Fibroblast of skin of left quadriceps (primary cell): ENCODE measurements at places on chromosomes 12 and 14.
A peak's percentile ranks its signal among the peaks of the same experiment; 100 is the strongest.

GRCh38 chr12:130137040-130138018, 24.9 kb upstream of the FZD10 start:
- DNase-seq = no peak

DNA sequence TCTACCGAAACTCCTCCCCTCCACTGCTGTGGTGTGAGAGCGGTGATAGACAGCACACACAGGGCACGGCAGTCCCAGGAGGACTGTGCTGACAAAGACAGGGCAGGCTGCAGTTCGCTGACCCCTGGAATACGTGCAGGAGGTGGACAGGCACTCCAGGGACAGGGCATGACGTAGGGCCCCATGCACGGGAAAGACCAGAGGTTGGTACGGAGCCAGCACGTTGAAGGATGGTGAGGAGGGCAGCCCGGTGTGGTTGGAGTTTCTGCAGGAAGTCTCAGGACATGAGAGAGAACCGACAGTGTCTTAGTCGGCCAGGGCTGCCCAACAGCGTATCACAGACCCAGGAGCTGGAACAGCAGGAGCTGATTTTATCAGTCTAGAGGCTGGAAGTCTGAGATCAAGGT, 254.2 kb upstream of the FKBP4 start:
- DNase-seq = no peak

GRCh38 chr12:55742719-55743405, at the start of gene GDF11:
Gene GDF11, plus strand, starts transcription at chr12:55743122. Its CDS starts 195 bp downstream, at chr12:55743317.
- peak; percentile 57 for DNase-seq

DNA sequence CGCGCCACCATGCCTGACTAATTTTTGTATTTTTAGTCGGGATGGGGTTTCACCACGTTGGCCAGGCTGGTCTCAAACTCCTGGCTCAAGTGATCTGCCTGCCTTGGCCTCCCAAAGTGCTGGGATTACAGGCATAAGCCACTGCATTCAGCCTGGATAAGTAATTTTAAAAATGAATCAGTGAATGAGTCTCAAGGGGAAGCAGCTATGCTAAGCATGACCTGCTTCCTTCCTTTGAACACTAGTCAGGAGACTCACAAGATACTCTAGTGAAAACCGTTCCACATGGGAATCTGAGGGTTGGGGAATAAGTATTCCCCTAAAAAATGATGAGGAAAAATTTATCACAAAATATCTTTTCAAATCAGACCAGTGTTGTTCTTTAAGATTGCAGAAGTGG, 10.7 kb upstream of the FAM234B start:
- DNase-seq = no peak

GRCh38 chr14:92951912-92952471, 29.0 kb downstream of the CHGA start:
- no peak for DNase-seq

- DNase-seq = no peak
Measured at GRCh38 chr12:60194678-60195077, 598.8 kb downstream of the SLC16A7 start.

DNA sequence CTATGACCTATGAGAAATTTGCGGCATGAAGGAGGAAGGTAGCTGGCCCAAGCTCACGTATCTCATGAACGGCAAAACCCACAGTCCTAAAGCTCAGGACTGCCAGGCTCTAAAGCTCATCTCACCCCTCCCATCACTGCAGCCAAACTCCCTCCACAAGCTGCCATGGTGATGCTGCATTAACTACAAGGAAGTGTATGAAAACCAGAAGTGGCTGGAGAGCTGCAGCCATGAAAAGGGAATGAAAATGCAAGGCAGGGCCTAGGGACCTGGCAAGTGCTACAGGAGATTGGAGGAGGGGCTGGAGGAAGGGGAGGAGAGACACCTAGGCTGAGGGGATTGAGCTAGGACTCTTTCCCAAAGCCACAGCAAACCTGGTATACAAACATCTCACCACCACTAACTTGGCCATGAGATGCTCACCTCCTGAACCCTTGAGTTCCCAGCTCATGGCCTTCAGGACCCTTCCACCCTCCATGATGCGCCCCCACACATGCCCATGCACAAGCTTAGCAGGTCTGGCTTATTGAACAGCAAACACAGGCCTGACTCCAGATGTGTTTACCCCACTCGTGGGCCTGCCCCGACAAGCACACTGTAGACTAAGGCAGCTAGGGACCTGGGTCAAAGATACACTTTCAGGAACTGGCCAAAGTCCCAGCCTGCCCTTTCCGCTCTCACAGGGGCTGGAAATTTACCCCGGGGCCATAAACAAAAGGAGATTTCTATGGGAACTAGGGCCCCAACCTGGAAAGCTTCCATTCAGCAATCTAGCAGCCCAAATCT, 42.0 kb downstream of the LTBP2 start:
- no peak for DNase-seq

- peak; percentile 62 for DNase-seq
Measured at GRCh38 chr12:20368114-20368650, at the start of gene PDE3A. Gene PDE3A, plus strand, starts transcription at chr12:20368537. Its CDS starts 748 bp downstream, at chr12:20369285.

DNA sequence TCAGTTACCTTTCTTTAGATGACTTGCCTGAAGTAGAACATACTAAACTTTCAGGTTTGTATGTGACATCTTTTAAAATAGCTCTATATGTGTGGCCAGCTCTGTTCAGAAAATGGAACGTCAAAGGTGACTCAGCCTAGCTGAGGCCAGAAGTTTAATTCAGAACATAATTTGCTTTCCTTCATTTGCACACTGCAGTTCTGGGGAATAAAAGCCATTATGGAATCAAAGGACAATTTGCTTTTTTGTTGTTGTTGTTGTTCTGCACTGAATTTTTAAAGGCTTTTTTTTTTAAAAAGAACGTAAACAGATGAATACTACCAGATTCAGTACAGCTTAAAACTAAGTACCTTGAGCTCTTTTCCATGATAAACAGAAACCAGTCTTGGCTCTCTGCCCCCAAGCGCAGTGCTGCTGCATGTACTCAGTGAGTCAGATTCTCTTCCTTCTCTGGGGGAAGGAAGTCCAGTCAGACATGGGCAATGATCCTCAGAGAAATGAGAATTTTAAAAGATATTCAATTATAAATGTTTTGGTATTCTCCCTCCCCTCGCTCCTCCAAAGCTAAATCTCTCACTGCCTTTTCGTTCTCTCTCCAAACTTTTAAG, 644.2 kb downstream of the NOVA1 start:
- peak; percentile 67 for DNase-seq

GRCh38 chr12:132422040-132422380, 67.9 kb upstream of the FBRSL1 start:
- no peak for DNase-seq

- no peak for DNase-seq
Measured at GRCh38 chr12:67582238-67582834, 66.2 kb upstream of the DYRK2 start.

- DNase-seq = no peak
Measured at GRCh38 chr12:10285919-10286318, 21.8 kb upstream of the KLRD1 start.

- no peak for DNase-seq
Measured at GRCh38 chr12:45681465-45681864, 48.0 kb upstream of the ARID2 start.

DNA sequence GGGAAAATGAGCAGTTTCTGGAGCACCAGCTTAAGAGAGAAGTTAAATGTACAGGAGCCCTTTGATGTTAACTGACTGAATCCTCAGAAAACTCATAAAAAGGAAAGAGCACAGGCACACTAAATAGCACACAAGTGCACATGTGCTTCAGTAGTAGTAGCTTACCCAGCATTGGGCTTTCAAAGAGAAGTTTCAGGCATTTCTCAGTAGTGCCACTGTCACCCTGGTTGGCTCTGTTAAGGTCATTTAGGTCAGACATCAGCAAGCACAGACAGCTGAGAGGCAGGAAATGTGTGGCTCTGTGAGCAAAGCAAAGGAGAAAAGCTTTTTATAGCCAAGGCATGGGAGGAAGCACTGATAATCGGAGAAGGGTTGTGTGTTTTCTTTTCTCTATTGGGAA, 96.3 kb upstream of the HIF1A start:
- no peak for DNase-seq

DNA sequence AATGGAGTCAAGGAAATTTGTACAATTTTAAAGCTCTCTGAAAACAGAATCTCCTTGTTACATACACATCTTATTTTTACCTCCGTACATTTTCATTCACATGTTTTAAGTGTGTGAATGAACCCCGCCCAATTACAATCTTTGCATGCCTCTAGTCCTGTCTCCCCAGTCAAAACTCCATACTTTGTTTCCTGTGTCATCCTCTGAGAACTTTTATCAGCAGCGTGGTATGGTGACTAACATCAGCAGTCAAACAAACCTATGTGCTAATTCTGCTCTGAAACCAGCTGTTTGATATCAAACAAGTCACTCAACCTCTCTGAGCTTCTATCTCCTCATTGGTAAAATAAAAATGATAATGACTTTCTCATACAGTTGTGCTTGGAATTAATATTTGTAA, 15.8 kb upstream of the ERGIC2 start:
- no peak for DNase-seq

GRCh38 chr12:121804417-121805111, 755 bp downstream of the SETD1B start:
- no peak for DNase-seq

- no peak for DNase-seq
Measured at GRCh38 chr12:122086641-122087285, 8.2 kb downstream of the MLXIP start.

DNA sequence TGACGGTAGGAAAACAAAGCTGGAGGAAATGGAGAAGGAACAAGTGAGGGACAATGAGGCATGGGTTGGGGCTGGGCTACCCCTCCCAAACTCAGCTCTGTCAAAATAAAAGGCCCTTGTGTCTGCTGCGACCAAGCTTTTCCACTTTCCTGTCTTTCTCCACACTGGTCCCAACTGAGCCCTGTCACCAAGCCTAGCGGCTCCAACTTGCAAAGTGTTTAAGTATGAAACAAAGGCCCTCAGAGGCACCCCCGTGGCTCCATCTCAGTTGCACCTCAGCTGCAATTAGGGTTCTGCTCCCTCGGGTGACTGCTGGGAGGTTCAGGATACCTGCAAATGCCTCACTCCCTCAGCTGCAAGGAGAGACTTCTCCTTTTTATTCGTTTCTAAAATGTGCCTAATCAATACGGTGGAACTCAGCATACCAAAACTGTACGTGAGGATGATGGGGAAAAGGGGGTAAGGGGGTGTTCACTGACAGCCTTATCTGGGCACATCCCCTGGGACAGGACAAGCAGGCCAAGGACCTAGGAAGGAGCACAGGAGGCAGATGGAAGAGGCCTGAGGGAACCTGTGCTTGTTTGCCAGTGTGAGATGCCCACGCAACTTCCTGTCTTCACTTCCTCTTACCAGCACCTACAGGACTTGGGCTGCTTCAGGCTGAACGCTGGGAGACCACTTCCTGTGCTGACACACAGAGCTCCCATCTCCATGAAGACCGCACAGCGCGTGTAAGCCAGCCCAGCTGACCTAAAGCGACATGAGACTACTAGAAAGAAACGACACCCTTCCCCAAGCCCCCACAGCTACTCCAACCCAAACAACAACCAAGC, 8.9 kb downstream of the VAMP1 start:
- no peak for DNase-seq

- DNase-seq = no peak
Measured at GRCh38 chr14:90017371-90017770, 44.4 kb upstream of the KCNK13 start.

DNA sequence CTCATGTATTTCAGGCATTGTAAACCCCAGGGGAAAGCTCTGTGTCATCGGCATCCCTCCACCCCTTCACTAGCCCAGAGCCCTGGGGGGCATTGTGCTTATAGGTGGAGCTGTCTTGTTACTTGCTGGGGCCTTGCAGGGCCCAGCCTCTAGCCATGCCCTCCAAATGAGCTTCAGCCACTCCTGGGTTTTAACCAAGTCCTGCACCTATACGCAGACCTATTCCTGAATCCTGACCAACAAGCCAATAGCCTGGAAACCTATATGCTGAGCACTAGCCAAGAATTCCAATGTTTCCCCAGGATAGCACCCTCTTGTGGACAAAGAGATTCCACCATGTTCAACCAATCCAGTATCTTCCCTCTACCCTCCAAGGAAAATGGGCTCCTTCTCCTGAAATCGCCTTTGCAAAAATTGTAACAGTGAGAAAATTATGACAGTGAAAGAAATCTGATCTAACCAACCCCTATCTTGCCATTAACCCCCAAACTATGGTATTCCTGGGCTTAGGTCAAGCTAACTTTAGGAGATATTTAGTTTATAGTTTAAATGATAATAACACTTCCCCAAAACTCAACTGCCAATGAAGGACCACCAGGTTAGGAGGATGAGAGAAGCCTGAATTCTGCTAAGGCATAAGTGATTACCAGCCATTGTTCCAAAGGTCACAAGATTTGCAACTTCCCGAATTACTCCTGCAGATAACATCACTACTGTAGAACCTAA, 55.5 kb downstream of the TTC7B start:
- DNase-seq = no peak

- no peak for DNase-seq
Measured at GRCh38 chr12:111166779-111167540, 201.9 kb downstream of the PHETA1 start.

GRCh38 chr14:93099196-93099595, 16.5 kb downstream of the ITPK1 start:
- no peak for DNase-seq

DNA sequence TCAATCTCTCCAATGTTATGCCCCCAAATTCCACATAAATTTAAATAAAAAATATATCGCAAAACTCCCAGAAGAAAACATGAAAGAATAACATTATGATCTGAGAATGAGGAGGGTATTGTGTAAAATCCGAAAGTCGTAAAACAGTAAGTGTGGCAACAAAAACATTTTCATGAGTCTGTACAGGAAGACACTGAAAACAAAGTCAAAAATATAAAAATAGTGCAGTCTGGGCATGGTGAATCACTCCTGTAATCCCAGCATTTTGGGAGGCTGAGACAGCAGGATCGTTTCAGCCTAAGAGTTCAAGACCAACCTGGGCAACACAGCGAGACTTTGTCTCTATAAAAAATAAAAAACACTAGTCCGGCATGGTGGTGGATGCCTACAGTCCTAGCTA, 57.1 kb downstream of the SPTLC2 start:
- DNase-seq = no peak

GRCh38 chr12:65634626-65635331, 189.5 kb upstream of the HMGA2 start:
- no peak for DNase-seq

DNA sequence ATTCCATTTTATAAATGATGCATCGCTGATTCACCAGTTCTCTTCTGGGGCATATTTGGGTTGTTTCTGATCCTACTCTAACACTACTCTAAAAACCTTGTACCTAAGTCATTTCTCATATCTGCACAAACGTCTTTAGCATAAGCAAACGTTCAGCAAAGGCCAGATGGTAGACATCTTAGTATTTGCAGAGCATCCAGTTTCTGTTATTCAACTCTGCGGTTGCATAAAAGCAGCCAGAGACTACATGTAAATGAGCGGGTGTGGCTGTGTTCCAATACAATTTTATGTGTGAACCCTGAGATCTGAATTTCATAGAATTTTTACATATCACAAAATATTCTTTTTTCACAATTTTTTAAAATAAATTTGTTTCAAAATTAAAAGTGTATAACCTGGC, 22.8 kb upstream of the MMP17 start:
- DNase-seq = no peak

DNA sequence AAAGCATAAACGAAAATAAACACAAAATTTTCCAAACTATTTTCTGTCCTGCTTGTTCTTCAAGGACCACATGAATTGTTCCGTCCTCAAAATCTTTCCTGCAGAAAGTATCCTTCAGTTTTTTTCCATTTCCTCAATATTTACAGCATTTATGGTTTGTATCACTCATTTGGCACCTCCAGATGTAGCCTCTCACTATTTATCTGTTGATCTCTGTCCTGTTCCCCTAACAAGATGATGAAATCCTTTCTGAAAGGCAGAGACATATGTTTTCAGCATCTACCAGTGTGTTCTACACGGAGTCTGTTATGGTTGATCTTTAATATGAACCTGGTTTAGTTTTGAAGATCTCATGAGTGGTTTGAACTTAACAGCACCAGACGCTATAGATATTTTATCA, 490.2 kb downstream of the NELL2 start:
- DNase-seq = no peak
